ENCODE measurements at places on chromosomes 6 and 20.
A peak's percentile ranks its signal among the peaks of the same experiment; 100 is the strongest.

DNA sequence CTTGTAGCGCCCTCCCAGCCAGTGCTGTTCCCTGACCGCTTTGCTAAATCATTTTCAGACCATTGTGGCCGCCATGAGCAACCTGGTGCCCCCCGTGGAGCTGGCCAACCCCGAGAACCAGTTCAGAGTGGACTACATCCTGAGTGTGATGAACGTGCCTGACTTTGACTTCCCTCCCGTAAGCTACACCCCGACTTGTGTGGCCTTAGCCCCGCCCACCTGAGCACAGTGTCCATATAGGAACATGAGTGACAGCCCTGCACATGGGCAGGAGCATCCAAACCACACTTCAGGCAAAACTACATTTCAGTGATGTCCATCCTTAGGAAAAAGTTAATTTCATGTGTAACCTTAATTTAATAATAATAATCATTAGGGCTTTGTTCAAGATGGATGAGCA lies 51.1 kb downstream of the GNAS start:
- no peak for DNase-seq

GRCh38 chr6:74115674-74116073 lies 419.7 kb downstream of the CD109 start:
- DNase-seq: peak; percentile 10

DNA sequence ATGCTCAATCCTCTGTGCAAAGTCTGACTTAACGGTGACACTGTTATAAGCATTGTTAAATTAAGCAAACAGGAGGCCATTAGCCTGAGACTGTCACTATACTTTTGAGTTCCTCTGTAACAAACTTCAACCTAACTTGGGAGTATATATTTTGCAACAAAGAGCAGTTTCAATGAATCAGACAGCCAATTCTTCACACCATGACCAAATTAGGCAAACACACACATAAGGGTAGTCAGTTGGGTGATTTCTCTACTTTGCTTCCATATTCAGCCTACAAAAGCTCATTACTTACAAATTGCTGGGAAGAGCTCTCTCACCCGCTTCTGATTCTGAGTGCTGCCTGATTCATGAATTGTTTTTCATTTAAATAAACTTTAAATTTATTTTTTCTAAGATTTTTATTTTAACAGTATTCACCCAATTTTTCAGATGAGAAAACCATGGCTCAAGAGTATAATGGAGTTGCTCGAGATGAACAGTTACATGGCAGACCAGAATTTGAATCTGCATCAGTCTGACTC lies 60.5 kb downstream of the HACE1 start:
- DNase-seq: no peak

GRCh38 chr6:141667580-141668309 lies 465.0 kb upstream of the GJE1 start:
- no peak for DNase-seq

DNA sequence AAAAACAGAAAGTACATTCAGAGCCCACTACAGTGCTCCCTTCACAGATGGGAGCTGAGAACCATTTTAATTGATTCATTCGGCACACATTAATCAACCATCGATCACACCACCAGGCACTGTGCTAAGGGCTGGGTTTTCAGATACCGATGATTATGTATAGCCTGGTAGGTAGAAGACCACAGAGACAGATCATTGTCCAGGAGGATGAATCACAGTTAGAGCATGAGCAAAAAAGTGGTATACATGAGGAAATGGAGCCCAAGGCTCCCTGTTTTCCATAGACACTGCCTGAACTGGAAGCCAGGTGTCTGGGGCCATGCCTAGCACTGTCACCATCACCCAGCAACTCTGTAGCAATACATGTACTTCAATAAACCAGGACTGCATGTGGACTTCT lies 9.0 kb upstream of the PRDM1 start:
- DNase-seq: no peak

DNA sequence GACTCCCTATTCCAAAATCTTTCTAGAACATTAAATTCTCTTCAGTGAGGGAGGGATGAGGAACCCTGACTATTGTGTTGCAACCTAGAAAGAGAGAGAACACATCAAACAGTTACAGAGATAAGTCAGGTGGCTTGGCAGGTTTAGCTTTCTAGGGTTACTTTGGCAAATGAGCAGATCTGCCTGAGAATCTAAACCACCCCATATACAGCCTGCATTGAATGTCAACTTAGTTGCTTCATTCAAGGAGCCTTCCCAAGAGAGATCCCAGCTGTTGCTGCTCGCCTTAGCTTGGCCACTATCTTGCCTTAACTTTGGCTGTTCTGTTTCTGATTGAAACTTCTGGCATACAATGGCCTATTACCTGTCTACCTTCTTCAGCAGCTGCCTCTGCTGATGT lies 74.7 kb upstream of the TCF21 start:
- no peak for DNase-seq

DNA sequence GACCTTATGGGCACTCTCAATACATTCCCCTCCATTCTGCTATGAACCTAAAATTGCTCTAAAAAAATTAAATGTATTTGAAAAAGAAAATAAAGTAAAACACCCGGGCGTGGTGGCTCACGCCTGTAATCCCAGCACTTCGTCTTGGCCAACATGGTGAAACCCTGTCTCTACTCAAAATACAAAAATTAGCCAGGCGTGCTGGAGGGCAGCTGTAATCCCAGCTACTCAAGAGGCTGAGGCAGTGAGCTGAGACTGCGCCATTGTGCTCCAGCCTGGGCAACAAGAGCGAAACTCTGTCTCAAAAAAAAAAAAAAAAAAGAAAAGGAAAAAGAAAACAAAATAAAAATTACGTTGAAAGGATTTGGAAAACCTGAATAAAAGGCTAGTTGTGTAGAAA lies 60.5 kb downstream of the CD164 start:
- DNase-seq: no peak

- DNase-seq: no peak
These were observed 329.7 kb downstream of the MAFB start for GRCh38 chr20:40359131-40359912.

GRCh38 chr6:168374051-168374502 lies 54.5 kb upstream of the DACT2 start:
- DNase-seq: no peak

Data from AG09309 (cell line).